Cardiac septum (tissue), 1 donor: ENCODE measurements at places on chromosomes 5 and 9. TPM values are rescaled to one million over a fixed set of nuclear protein-coding genes. Genes with fewer than 3 reads are reported as not detected.

Gene EDIL3
- 23.6 TPM for total RNA-seq

Gene GABRG2
- total RNA-seq = not detected

Gene SLC34A1
- total RNA-seq = not detected

Gene LRRC70
- total RNA-seq = 2.2 TPM

Gene PCDHGA6
- total RNA-seq = 11.5 TPM

Gene C5orf58
- not detected for total RNA-seq

Gene WDR38
- not detected for total RNA-seq

Gene STK32A
- total RNA-seq = 0.92 TPM

Gene HTR1A
- total RNA-seq = not detected

Gene PCSK1
- 0.27 TPM for total RNA-seq

Gene TAF11L10
- not detected for total RNA-seq

Gene WNT8A
- not detected for total RNA-seq

Gene PCDHGB3
- total RNA-seq = 14.2 TPM

Gene RNF180
- 13.7 TPM for total RNA-seq

Gene PDZD2
- total RNA-seq = 67.1 TPM

Gene FBXL7
- 26.2 TPM for total RNA-seq

Gene FOXD1
- 0.54 TPM for total RNA-seq

Gene PCDHA9
- total RNA-seq = 0.03 TPM

Gene ZFR
- 73.8 TPM for total RNA-seq

Gene C6
- total RNA-seq = 25.8 TPM

Gene EQTN
- total RNA-seq = not detected

Gene GGTA1
- 8.8 TPM for total RNA-seq

Gene RNF130
- 33.7 TPM for total RNA-seq

Gene OR1L8
- not detected for total RNA-seq

Gene SURF1
- 58.7 TPM for total RNA-seq

Gene CAPSL
- not detected for total RNA-seq

Gene WWC1
- 0.51 TPM for total RNA-seq
